Spinal cord (tissue), 10 donors: ENCODE measurements at places on chromosomes 2 and 18. TPM values are rescaled to one million over a fixed set of nuclear protein-coding genes. Genes with fewer than 3 reads are reported as not detected.
A peak's percentile ranks its signal among the peaks of the same experiment; 100 is the strongest.

- no peak overlapping the region for H3K4me3 ChIP-seq
- no peaks in the 10 kb centered on the region for H3K27me3 ChIP-seq
- no peaks in the 10 kb centered on the region for H3K4me1 ChIP-seq
These were observed 786.8 kb upstream of the DDX18 start for GRCh38 chr2:117027646-117028045.

GRCh38 chr2:37671009-37671815 lies at the start of gene CDC42EP3:
Gene CDC42EP3 (minus strand): TSS chr2:37671642. CDS start chr2:37646587, 25,055 bp downstream.
- peak within 1 kb of the TSS; percentile 80 for H3K4me3 ChIP-seq
- H3K4me1 ChIP-seq, result peaks cover 15% of the 10 kb centered on the region
- DNase-seq, result no peak
- H3K27me3 ChIP-seq, result no peaks in the 10 kb centered on the region

DNA sequence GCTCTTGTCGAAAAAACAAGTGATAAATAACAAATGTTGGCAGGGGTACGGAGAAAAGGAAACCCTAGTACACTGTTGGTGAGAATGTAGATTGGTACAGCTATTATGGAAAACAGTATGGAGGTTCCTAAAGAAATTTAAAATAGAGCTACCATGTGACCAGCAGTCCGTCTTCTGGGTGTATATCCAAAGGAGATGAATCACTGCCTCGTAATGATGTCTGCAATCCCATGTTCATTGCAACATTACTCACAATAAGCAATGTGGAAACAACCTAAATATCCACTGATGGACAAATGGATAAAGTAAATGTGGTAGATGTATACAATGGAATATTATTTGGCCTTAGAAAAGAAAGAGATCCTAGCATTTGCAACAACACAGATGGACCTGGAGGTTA lies 50.6 kb downstream of the SLC16A14 start:
- DNase-seq, result no peak
- H3K4me3 ChIP-seq, result no peak overlapping the region
- H3K4me1 ChIP-seq, result no peaks in the 10 kb centered on the region
- H3K36me3 ChIP-seq, result no peaks in the 10 kb centered on the region
- H3K27me3 ChIP-seq, result no peaks in the 10 kb centered on the region
- H3K27ac ChIP-seq, result no peak overlapping the region

GRCh38 chr2:122670897-122671296 lies 915.4 kb downstream of the TSN start:
- no peak overlapping the region for H3K27ac ChIP-seq
- no peaks in the 10 kb centered on the region for H3K4me1 ChIP-seq
- no peaks in the 10 kb centered on the region for H3K27me3 ChIP-seq
- DNase-seq, result no peak
- H3K36me3 ChIP-seq, result no peaks in the 10 kb centered on the region

DNA sequence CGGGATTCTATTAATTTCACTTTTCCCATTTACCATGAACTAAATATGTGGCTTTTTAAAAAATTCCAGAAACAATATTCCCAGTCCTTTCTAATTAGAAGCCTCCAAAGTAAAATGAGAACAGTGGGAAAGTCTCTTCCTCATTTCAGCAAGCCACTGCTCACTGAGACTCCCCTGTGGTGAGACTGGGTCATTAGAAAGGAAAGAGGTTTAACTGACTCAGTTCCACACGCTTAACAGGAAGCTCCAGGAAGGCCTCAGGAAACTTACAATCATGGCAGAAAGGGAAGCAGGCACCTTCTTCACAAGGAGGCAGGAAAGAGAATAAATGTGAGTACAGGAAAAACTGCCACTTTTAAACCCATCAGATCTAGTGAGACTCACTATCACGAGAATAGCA lies 258.9 kb upstream of the CHAC2 start:
- no peak overlapping the region for H3K4me3 ChIP-seq
- no peaks in the 10 kb centered on the region for H3K36me3 ChIP-seq
- DNase-seq, result no peak
- peaks cover 3% of the 10 kb centered on the region for H3K4me1 ChIP-seq
- no peak overlapping the region for H3K27ac ChIP-seq
- H3K27me3 ChIP-seq, result no peaks in the 10 kb centered on the region

The SALL3 gene
- polyA plus RNA-seq, result 119 TPM

- H3K27ac ChIP-seq, result no peak overlapping the region
- no peak for DNase-seq
- peaks cover 5% of the 10 kb centered on the region for H3K36me3 ChIP-seq
- no peaks in the 10 kb centered on the region for H3K27me3 ChIP-seq
These were observed 54.3 kb downstream of the NOL10 start for GRCh38 chr2:10635430-10635829.

GRCh38 chr2:233336541-233336940 lies 17.8 kb upstream of the DGKD start:
- no peaks in the 10 kb centered on the region for H3K4me1 ChIP-seq
- no peak for DNase-seq
- H3K36me3 ChIP-seq, result no peaks in the 10 kb centered on the region

The DTNA gene
- 139 TPM for polyA plus RNA-seq

The MC2R gene
- polyA plus RNA-seq, result not detected

DNA sequence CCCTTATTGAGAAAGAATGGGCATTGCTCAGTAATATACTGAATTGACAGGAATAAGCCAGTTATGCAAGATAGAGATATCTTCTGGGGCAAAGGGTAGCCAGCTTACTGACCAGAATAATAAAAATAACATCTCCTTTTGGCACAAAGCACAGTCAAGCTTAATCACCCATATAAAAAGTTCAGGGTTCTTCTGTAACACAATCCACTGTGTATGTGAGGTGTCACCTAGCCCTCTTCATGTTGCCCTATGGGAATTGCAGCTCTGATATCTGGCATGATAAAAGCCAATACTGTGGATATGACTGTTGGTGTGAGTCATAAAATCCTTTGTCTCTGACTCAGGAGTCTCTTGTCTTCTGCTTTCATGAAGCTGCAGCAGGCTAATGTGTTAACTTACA lies 90.8 kb downstream of the DSEL start:
- no peaks in the 10 kb centered on the region for H3K36me3 ChIP-seq
- no peak overlapping the region for H3K4me3 ChIP-seq
- H3K27ac ChIP-seq, result no peak overlapping the region
- no peaks in the 10 kb centered on the region for H3K4me1 ChIP-seq

DNA sequence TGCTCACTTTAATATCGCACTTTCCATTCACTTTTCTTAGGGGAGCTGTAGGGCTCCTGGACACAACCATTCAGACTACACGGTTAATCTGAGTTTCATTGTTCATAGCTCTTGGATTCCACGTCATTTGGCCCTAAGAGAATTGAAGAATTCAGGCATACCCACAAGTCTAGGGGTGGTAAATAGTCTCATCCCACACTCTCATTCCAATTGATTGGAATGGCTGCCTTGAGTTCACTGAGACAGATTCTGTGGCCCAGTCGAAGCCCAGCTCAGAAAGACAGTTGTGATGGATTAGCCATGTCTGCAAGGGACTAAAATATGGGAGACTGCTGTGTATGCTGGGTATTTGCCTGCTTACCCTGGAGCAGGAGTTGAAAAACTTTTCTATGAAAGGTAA lies 124.6 kb downstream of the TFCP2L1 start:
- H3K4me3 ChIP-seq, result no peak overlapping the region
- H3K27ac ChIP-seq, result no peak overlapping the region
- H3K27me3 ChIP-seq, result no peaks in the 10 kb centered on the region

GRCh38 chr2:216081012-216081411 lies 597 bp downstream of the PECR start:
- no peaks in the 10 kb centered on the region for H3K36me3 ChIP-seq
- no peak for DNase-seq
- H3K4me1 ChIP-seq, result peaks cover 25% of the 10 kb centered on the region
- H3K27ac ChIP-seq, result no peak overlapping the region
- H3K4me3 ChIP-seq, result peak overlapping the region; percentile 92

The GPR148 gene
- not detected for polyA plus RNA-seq

GRCh38 chr2:72929010-72929409 lies 11.7 kb downstream of the EMX1 start:
- H3K27ac ChIP-seq, result no peak overlapping the region
- peaks cover 18% of the 10 kb centered on the region for H3K4me1 ChIP-seq
- no peaks in the 10 kb centered on the region for H3K36me3 ChIP-seq
- no peak for DNase-seq

The ADCYAP1 gene
- polyA plus RNA-seq, result 12.9 TPM
